ENCODE measurements at places on chromosomes 12 and 14.
A peak's percentile ranks its signal among the peaks of the same experiment; 100 is the strongest.

DNA sequence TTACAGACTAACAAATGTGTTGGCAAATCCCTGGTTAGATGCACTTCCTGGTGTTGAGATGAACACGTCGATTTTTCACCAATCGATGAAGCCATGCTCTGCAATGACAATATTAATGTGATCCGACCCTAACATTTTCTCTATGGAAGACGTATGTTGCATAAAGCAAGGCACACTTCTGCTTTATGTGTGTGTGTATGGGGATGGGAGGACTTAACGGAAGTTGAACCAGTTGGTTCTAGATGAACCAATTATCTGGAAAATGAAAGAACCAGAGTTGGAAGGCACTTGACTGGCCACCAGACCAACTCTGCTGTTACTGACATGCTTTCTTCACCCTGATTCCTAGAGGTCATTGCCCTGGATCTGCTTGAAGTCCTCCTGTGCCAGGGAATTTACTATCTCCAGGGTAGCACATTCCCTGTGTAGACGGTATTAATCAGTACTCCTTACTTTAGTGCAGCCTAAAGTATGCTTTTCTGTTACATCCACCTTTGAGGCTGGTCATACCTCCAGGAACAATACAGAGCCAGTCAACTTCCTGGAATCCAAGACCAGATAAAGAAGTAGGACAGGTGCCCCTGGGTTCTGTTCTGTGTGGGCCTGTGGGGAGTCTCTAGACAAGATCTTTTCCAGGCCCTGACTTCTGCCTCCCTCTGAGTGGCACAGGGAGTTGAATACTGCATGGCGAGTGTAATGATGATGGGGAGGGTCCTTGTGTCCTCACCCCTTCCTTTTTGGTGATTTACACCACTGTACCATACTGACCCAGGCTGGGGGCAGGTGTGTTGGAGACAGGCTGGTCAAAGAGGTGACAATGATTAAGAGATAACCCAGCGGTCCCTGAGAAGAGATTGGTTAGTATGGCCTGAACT is 4.1 kb downstream of the SDR39U1 start:
- no peak for DNase-seq

DNA sequence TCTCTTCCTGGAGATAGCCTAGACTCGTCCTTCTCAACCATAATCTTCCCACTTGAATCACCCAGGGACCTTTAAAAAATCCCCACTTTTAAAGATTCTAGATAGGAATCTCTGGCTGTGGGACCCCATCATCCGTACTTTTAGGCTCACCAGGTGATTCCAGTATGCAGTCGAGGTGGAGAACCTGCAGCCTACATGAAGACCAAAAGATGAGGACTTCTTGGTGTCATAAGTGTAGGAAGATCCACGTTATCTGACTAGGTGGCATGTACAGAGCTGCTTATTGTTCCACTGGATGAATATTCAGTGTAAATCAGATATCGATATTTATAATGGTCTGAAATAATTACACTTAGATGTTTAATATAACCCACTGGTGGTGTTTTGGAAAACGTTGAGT is 2.6 kb downstream of the PRKCH start:
- no peak for DNase-seq

GRCh38 chr12:112664569-112664968 is 127.0 kb upstream of the RPH3A start:
- no peak for DNase-seq

GRCh38 chr14:20671597-20672283 is 12.6 kb upstream of the RNASE4 start:
- DNase-seq = no peak

GRCh38 chr12:58773986-58774385 is 146.3 kb downstream of the LRIG3 start:
- DNase-seq = no peak

DNA sequence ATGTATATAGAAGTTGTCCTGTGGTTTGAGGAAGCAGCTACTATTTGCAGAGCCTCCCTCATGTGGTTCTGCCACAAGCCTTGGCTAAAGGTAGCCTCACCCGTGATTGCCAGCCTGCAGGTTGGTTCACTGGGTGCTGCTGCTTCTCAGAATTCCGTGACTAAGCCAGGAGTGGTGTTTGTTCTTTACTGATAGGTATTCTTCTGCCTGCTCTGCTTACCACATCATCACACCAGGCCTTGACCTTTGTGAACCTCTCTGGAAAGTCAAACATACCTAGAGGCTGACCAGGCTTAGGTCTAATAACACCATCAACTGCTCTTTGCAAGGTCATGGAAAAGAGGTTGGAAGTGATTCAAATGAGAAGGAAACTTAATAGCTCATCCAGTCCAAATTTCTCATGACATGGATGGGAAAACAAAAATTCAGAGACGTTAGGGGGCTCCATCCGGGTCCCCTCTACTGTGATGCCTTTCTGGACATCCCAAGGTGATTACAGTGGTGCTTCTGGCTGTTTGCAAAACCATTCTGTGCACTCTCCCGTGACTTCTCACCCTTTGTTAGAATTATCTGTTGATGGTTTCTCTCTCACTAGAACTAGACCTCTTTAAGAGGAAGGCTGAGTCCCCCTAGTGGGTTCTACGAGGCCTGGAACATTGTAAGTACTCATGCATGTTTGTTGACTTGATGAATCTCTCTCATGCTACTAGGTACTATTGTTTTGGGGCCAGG is 8.5 kb upstream of the SOCS2 start:
- DNase-seq = no peak

GRCh38 chr12:78636231-78636855 is 228.2 kb upstream of the SYT1 start:
- DNase-seq = no peak

DNA sequence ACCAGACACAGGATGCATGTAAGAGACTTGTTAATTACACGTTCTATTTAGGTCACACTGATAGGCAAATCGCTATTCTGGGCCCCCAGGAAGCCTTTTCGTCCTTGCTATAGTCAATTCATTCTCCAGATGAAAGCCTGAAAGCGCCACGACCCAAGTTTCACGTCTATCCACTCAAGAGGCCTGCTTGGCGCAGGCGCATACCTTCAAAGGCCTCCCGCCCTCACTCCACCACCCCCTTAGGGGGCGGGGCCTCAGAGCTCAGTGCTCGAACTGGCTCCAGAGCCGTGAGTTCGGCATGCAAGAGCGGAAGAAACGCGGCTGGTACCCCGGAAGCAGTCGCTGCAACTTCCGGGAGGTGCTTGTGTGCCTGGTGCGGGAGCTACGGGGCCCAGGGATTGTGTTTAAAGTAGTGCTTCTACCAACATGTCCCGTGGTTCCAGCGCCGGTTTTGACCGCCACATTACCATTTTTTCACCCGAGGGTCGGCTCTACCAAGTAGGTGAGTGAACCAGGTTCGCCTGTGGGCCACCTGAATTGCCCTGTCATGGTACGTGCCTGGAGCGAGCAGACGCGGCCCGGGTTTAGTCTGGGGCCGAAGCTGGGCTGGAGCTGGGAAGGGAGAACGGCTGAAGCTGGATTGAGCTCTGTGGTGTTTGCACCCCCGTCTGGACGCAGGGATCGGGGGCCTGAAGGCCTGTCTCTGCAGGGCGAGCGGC is at the start of gene PSMA6:
TSS of gene PSMA6 (plus strand) at position 332 of the 719 bp plus-strand sequence. CDS start at position 427, 95 bp downstream.
- peak; percentile 99 for DNase-seq

GRCh38 chr12:127531542-127531941 is 735.4 kb upstream of the TMEM132C start:
- no peak for DNase-seq

- no peak for DNase-seq
Measured at GRCh38 chr14:104267895-104268294, 129.5 kb downstream of the KIF26A start.

DNA sequence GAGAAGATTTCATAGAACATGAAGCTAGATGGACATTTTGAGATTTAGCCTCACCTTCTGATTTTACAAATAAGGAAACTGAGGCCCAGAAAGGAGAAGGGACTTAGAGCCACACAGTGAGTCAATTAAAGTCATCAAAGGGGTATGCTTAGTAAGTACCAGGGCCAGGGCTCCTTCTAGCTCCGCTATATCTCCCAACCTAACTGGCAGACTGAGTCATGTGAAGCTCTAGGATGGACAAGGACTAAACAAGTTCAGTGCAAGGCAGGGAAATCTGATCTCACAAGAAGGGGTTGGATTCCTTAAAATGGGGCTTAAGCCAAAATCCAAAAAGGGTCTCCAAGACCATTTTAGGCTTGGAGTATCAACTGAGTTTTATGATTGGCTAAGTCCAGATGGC is 215.8 kb downstream of the PHLDA1 start:
- DNase-seq = no peak

DNA sequence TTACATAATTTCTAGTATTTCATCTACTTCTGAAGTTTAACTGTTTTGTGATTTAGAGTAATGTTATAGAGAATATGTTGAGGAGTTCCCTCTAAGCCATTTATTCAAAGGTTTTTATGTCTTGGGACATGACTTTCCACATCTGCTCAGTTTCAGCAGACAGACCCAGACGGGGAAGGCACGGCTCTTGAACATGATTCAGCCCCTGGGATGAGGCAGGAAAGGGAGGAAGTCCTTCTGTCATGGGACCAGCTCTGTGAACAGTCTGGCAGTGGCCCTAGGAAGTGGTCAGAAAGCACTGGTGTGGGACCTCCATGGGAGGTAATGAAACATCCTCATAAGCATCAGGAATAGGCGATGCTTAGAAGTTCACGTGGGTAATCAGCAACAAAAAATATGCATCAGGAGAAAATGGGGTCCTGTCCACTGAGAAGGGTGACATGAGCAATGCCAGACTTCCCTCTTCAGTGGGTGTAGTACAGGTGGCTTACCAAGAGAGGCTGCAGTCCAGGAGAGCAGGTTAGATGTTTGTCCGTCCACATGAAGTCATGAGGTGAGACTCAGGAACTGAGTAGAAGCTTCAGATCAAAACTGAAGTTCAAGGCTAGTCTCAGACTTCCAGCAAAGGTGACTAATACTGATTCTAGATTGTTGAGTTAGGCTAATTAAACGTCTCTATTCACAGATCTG is 248.5 kb downstream of the IPO8 start:
- no peak for DNase-seq

- no peak for DNase-seq
Measured at GRCh38 chr14:34334329-34334728, 127.7 kb downstream of the SPTSSA start.

GRCh38 chr12:14950421-14950820 is 11.0 kb downstream of the ARHGDIB start:
- peak; percentile 57 for DNase-seq

GRCh38 chr12:51639361-51639760 is 48.3 kb downstream of the SCN8A start:
- no peak for DNase-seq

GRCh38 chr12:94987801-94988200 is 15.7 kb downstream of the NDUFA12 start:
- no peak for DNase-seq

GRCh38 chr14:68843471-68844209 is 50.8 kb upstream of the ZFP36L1 start:
- DNase-seq = peak; percentile 81

- DNase-seq = no peak
Measured at GRCh38 chr12:65466911-65467310, 188.4 kb downstream of the MSRB3 start.

GRCh38 chr12:57236201-57236924 is 6.9 kb downstream of the SHMT2 start:
- no peak for DNase-seq

DNA sequence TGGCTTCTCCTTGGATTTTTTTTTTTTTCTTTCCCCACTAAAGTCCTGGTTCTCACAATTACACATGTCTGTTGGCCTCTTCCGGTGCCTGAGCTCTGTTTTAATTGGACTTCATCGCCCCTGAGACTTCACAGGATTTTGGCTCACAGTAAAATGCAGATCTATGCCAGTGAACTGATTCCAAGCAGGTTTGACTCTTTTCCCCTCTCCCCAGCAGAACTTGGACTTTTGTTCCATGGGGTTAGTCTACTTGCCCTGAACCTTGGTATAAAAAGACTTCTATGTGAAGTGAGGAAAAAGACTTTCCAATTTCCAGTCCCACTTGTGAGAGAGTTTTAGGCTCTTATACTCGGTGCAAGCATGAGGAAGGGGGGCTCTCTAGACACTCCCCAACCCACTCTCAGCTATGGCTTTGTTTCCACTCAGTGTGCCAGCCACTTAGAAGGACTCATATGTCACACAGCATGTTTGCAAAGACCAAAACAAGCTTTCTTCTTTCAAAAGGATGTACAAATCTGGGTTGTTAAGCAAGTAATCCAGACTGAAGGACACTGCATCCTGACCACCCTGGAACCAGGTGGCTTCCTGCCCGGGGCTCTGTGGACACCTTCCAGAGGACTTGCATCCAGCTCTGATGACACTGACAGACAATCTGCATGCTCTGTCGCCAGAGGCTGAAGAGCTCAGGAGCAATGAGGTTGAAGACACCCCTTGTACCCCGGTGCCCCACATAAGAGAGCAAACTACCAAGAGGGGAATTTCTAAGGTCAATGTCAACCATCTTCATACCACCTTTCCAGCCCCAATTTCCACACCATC is 221.9 kb upstream of the EGLN3 start:
- no peak for DNase-seq

DNA sequence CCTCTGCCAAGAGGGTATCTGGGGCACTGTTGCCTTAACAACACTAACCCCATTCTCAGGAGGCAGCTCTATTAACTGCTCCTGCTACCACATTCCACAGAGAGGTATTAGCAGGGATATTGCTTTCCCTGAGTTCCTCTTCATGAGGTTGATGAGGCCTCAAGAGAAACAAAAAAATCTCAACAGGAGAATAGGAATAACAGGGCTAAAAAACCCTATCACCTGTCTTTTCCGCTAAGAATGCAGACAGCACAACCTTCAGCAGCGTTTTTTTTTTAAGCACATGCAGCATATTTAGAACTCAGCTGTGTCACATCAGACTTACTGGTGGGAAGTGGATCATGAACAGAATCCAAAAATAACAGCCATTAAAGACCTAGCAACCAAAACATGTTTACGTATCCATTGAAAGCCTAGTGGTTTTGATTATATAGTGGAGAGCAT is 29.2 kb downstream of the ATF7 start:
- DNase-seq = no peak

DNA sequence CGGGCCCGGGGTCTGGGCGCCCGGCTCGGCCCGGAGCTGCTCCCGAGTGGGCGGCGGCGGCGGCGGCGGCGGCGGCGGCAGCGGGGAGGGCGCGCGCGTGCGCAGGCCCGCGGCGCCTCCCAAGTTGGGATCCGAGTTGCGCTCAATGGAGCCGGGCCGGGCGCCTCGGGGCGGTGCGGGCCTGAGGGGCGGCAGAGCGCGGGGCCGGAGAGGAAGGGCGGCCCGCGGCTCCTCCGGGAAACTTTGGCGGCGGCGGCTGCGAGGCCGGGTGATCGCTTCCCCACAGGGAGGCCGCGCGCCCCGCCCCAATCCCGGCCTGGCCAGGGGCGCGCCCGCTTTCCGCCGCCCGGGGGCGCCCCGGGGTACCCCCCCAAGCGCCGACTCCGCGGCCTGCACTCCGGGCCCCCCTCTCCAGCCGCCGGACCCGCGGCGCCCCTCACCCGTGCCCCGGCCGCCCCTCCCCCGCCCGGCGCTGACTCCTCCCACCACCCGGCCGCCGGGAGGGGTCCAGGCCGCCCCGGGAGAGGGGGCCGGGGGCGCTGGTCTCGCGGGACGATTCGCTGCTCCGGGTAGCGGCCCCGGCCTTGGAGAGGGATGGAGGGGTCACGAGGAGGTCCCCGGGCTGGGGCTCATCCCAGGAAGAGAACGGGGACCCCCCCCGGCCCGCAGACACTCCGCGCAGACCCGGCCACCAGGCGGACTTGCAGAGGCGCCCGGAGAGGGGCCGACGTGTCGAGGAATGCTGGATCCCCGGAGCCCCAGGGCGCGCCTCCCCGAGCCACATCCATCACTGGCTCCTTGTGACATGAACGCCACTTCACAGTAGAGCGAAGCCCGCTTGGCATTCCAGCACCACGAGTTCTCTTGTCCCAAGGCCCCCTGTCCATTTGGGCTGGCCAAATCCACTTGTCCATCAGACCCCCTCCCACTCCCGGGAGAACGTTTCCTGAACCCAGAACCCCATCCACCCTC is at the start of gene RILPL1:
TSS of gene RILPL1 (minus strand) at position 48 of the 972 bp plus-strand sequence. CDS start 237 bp downstream, outside the sequence.
- DNase-seq = peak; percentile 33
